ENCODE measurements at places on chromosomes 7 and 10.

GRCh38 chr7:38425509-38425908 lies 152.1 kb upstream of the TARP start:
- DNase-seq: no peak

GRCh38 chr7:11207565-11207964 lies 233.9 kb downstream of the PHF14 start:
- no peak for DNase-seq

DNA sequence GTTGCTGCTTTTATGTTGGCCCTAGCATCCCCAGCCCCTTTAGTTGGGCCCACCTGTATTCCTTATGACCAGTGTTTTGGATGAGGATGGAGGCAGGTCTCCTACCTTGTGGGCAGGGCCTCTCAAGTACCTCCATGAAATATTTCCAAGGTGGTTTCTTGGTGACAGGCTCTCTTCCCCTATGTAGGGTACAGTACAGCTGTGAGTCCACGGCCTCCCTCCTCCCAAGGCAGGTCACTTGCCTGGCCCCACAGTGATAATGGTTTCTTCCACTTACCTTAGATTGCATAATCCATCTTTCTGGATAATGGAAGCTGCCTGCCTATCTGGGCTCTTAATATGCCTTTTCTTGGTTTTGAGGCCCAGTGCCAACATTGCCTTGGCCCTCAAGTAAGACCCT lies 110.4 kb downstream of the NT5C2 start:
- no peak for DNase-seq

DNA sequence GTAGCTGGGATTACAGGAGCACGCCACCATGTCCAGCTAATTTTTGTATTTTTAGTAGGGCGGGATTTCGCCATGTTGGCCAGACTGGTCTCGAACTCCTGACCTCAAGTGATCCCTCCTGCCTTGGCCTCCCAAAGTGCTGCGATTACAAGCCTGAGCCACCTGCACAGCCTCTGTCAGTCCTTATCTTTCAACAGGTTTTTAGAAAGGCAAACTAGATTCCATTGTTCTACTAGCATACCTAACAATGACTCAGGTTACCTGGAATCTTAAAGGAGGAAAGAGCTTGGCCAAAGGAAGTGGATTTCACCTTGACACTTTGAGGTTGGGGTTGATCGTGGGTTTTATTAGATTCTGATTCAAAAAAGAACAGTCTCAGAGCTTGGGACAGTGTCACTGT lies 3.2 kb downstream of the ABCC2 start:
- DNase-seq: no peak

DNA sequence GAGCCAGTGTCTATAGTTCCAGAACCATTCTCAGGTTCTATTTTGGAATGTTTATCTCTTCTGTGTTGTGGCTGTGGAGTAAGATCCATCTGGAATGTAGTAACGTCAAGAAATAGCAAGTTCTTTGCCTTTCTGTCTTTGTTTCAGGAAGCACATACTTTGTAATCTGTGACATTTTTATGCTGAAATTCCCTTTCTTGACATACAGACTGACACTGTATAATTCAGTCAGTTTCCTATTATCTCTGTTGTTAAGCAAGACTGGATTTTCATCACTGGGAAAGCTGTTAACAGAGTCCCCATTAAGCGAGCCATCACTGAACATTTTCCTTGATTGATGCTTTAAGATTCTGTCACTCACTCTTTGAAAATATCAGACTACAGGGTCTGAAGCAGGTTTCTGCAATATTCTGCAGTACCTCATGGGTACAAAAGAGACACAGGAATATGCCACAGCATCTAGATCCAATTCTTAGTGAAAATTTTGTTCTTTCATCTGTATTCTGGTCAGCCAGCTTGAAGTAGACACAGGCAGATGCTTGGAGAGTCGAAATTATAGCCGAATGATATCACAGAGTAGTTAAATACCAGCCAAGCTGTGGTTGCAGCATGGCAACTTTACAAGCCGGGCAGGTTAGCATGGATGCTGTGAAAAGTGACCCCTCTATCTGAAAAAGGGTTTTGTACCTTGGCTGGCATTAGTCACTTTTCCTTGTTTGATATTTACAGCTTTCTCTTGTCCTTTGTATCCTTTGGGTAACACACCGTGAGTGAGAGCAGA lies 62.6 kb downstream of the CACNB2 start:
- no peak for DNase-seq

GRCh38 chr7:79093421-79093820 lies 360.0 kb downstream of the MAGI2 start:
- no peak for DNase-seq

- no peak for DNase-seq
Observed at GRCh38 chr10:61943674-61944378, 42.3 kb downstream of the ARID5B start.

Data from aorta (tissue), 5 donors.